ENCODE measurements at places on chromosomes 1 and 21.

- DNase-seq, result no peak
Observed at GRCh38 chr1:967466-968343, 1.4 kb downstream of the PLEKHN1 start.

DNA sequence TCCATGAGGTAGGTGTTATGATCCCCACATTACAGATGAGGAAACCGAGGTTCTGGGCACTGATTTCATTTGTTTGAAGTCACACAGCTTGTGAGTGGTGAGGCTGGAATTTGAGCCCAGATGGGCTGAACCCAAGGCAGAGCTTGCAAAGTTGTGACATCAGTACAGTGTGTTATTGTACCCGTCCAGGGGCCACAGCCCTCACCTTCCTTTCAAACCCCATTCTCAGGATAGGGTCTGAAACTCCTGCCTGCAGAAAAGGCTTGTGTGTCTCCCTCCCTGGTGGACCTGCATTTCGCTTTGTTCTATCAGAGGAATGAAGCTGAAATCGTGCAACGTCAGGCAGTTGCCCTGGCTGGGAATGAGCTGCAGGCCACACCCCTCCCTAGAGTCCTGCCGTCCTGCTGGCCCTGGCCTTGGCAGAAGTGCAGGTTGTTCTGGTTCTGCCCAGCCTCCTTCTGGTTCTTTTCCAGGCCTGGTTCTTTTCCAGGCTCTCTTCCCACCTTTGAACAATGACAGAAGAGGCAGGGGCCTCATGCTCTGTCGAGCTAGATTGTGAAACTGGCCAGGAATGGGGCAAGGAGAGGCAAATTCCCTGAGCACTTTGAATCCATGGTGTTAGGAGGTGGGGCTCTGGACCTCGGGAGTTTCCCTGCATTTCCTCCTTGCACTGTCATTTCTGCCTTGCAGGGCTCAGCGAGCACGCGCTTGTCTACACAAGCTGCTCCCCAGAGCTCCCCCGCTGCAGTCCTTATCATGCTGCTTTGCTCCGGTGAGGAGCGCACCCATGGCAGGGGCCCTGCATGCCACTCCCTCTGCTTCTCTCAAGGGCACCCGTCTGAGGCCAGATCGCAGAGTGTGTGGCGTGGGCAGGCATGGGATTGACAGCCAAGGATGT is 8.2 kb upstream of the MYOM3 start:
- DNase-seq, result no peak

GRCh38 chr1:160076295-160076694 is 5.0 kb upstream of the KCNJ9 start:
- no peak for DNase-seq

DNA sequence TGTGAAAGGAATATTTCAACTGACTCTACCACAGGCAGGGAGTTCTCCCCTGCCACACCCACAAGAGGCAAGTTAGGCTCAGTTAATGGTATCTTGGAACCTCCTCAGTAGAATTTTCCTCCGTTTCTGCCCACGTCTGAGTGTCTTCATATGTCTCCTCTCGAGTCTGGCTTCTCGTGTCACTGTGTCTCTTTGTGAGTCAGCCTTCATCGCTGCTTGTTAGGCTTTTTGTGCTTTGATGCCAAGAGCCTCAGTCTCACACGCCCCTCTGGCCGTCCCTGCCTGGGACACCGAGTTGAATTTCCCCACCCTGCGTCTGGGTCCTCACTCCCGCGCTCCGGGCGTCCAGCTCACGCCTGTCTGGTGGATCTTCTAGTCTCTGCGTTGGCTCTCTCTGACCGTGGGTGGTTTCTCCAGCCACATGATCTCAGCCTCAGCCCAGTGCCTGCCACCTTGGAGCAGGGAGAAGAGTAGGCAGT is 125.7 kb upstream of the GADD45A start:
- no peak for DNase-seq

DNA sequence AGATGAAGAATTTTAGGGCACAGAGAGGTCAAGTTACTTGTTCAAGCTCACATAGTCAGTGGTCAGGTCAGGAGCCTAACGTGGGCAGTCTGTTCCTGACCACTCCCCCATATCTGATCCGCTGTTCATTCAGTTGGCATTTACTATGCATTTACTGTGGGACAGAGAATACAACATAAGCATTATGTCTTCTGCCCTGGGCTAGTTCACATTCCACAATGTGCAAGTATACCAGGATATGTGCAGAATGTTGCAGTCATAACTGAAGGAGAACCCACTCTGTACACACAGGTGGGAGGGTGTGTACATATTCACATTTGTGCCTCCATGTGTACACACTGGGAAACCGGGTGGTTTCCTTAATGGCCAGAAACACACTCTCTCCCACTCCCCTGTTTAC is 309.6 kb downstream of the PRDM2 start:
- DNase-seq, result no peak

DNA sequence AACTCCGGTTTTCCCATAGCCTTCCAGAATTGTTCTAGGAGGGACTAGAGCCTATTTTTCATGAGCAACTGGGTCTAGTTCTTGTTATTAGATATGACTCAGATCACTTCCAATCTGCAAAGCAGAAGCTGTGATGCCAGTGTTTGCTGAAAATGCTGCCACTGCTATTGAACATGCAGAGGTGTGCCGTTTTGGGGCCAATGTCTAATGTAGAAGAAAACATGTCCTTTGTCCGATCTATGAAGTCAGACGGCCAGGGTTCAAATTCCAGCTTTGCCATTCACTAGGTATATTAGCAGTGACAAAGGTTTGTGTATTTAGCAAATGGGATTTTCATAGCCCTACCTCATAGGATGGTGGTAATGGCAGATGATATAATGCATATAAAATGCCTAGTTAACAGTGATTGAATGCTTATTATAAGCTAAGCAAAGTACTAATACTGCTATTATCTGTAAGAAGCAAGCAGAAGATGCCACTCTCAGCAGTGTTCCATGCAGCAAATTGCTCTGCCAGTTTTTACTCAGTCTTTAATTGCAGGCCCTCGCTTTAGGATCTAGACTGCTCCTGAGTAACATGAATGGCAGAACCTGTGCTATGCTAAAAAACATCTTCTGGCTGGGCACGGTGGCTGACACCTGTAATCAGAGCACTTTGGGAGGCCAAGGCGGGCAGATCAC is 40.1 kb upstream of the CXADR start:
- DNase-seq, result no peak

- DNase-seq, result no peak
Observed at GRCh38 chr1:45266151-45266801, 59.9 kb upstream of the ZSWIM5 start.

DNA sequence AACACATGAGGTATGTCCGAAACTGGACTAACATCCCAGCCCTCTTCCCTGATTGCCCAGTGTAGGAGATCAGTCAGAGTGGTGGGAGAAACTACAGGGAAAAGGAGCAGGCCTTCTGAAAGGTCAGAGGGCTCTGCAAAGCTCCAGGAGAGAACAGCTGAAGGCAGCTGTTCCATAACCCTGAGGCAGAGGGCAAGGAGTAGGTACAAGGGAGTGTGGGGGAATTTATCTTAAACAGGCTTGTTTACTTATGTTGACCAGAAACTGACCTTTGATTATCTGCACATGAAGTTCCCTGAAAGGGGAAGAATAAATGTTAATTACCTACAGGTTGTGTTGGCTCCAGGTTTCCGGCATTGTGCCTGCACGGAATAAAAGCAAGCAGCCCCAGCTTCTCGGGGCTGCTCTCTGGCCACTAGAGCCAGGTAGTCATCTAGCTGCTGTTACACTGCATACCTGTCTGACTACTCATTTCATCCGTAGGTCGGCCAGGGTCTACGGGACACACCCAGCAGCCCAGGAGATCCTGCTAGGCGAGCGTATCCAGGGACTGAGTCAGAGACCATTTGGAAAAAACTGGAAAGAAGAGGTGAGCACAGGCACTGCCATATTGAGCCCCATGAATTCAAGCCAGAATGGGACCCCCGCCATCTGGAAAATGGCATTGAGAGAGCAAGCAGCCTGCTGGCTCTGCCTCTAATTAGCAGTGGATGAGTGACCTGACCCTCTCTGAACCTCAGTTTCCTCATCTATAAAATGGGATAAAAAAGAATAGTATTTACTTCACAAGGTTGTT is 14.9 kb upstream of the PAQR7 start:
- DNase-seq, result no peak

GRCh38 chr21:15793550-15794235 is 63.9 kb downstream of the USP25 start:
- DNase-seq, result no peak

DNA sequence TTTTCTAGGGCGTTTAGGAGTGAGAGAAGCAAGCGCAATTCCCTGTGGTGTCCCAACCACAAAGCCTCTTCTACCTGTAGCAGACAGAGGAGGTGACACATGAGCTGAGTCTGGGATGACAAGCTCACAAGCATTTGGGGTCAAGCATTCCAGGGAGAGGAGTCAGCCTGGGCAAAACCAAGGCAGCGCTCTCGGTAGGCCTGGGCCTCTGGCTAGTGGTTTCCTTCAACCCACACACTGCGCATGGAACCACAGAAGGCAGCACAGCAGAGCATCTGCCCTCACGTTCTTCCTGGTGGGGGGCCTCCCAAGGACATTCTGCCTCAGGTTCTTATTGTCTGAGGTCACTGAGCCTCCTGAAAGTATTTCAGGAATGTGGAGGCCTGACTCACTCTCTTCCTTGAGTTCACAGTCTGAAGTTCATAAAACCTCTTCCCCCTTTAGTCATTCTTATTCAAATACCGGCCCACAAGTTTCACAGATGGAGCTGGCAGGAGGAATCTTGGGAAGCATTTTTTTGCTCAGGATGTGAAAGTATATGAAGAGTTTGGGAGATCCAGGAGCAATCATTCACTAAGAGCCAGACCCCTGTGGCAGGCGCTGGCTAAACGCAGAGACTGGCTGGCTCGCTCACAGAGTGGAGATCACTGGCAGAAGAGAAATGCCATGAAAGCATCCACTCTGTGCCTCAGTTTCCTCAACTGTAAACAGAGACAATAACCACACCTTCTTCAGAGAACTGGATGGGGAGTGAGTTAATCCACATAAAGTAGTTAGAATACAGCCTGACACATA is 26.8 kb downstream of the CCN1 start:
- DNase-seq, result peak; percentile 81

Data from HTR-8/SVneo (cell line).